ENCODE measurements at places on chromosomes 7 and 10.
A peak's percentile ranks its signal among the peaks of the same experiment; 100 is the strongest.

DNA sequence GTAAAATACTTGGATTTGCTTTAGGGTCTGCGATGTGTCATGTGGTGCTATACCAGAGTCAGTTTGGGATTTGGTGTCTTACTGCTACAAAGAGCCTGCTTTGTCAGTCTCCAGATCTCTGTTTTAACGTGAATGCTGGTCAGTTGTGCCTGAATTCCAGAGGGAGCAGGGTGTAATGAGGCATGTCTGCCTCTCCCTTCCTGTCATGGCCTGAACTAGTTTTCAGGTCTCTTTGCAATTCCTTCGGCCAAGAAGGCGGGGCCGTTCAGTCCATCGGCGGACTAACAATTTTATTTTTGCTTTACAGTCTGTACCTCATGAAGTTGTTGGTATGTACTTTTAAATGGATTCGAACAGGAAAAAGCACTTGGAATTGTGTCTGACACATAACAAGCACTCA lies 465.1 kb upstream of the ADARB2 start:
- no peak for DNase-seq

- no peak for DNase-seq
These were observed 1013.5 kb downstream of the GATA3 start for GRCh38 chr10:9068003-9068402.

DNA sequence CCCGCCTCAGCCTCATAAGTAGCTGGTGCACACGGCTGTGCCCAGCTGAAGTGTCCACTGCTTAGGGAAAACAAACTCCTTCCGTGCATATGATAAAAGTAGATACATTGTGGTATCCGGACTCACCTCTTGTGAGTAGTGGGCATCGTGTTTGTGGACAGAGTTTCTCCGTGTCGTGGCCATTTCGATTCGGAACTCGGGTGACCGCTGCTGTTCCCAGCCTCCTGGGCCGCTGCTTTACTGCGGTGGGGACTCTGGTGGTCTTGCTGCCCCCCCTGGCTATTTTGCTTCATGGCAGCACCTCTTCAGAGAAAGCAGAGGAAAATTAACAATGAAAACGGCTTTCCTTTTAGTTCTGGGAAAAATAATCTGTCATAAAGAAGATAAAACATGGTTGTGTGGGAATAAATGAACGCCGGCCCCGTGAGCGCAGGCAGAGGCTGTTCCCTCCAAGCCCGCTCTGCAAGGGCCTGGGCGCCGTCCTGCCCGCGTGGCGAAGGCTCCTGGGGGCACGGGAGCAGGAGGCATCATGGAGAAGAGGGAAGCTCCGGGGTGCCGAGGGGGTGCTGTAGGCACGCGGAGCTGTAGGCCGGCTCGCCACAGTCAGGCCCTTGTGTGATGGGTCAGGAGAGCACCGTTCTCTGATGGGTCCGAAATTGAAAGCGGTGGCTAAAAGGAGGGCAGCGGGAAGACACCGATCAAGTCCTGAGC lies 107.4 kb downstream of the ACTR3B start:
- DNase-seq: no peak

- no peak for DNase-seq
These were observed 54.3 kb downstream of the SLK start for GRCh38 chr10:104021246-104021645.

DNA sequence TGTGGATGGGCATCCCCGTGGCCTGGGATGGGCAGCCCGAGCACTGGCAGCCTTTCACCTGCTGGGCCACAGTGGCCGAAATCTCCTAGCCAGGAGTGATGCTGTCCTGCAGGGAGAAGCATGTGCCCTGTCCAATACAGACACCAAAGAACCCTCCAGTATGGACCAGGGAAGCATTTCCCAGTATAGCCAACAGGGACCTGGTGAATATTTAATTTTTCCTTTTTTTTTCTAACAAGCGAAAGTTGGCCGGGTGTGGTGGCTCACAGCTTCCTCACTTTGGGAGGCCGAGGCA lies 11.0 kb downstream of the IMPDH1 start:
- no peak for DNase-seq

DNA sequence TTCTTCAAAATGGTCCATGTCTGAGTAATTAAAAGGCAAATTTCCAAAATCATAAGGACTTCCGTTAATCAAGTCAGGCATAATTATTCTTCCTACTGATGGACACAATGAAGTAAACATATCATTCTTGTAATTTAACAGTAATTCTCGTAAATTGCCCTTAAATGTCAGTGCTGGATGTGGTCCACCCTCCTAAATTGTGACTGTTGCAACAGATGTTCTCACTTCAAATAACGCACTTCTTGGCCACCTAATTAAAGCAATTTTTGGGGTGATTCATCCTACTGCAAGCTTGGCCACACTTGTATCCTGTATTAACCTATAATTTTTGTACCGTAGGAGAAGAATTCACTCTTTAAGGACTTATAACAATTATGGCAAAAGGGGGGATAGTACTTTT lies 1.9 kb downstream of the COL1A2 start:
- no peak for DNase-seq

- DNase-seq: no peak
These were observed 3.0 kb downstream of the FAM204A start for GRCh38 chr10:118339111-118339510.

- DNase-seq: no peak
These were observed 97.5 kb downstream of the PFKFB3 start for GRCh38 chr10:6300106-6300783.

DNA sequence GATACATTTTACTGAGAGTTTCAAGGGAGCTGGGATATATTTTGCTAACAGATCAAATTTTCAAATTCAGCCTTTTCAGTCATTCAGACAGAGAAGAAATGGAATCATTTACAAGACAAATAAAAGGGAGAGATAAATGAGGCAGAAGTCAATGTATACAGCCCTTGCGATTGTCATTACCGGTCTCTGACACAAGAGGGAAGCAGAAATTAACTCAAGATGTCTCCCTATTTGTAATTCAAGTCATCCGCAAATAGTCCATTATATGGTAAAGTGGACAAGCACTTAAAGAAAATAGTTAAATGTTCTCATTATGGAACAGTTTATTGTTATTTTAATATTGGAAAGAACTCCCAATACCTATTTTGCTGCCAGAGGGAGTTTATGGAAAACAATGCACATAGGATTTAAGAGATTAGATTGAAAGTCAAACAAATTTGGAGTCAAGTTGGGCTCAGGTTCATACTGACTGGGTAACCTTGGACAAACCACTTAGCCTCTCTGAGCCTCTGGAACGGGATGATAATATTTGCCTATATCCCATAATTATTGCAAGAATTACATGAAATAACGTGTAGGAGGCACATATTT lies 89.3 kb upstream of the PRKCQ start:
- DNase-seq: no peak

DNA sequence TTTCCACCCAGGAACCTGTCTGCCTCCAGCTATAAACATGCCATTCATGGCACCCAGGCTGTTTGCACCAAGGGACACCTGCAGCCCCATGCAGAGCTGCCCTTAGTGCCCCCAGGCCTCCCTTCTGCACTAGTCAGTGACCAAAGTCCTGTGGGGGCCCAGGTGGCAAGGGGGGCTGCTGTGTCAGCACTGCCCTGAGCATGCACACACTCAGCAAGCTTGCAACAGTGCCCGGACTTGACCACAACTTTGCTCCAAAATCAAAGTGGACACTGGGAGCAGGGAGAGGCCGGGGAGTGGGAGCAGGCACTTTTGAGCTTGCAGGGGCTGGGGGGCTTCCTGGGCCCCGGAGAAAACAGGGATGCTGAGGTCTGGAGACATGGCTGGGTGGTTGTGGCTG lies 192.9 kb upstream of the MBL2 start:
- DNase-seq: no peak

- no peak for DNase-seq
These were observed 85.7 kb downstream of the ZNF277 start for GRCh38 chr7:112292162-112292561.

- DNase-seq: no peak
These were observed 26.5 kb upstream of the CC2D2B start for GRCh38 chr10:95881316-95881715.

DNA sequence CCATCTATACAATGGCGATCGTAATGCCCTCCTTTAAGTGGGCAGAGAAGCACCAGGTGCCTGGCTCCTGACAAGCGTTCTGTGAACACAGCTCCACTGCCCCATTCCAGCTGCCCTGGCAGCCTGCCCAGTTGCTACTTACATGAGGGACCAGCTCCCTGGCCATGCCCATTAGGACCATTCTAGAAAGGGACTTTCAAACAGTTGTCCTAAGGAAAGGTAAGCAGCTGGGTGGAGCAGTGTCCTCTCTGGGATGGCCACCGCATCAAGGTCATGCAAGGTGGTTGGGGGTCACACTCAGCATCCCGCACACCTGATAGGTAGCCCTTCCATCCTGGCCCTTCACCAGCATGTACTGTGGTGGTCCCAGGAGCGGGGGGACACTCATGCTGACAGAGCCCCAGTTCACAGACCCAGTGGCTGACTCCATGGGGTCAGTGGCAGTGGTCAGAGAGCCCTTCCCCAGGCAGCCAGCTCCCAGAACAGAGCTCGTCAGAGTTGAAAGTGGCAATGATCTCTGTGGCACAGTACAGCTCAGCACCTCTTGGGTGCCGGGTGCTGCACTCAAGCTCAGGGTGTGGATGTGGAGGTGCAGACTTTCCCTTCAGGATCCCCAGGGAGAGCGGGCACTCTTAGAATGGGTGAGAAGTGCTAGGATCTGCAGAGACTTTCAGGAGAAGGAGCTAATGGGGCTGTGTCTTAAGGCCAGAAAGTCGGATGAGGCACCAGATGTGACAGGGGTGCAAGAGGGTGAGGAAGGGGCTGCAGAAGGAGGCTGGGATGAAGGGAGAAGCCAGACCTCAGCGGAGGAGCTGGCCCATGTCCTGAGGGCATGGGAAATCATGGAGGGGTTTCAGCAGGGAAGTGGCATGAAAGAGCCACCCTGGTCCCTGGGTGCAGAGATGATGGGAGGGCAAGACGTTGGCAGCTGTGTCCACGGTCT lies 10.9 kb downstream of the MMRN2 start:
- DNase-seq: no peak

DNA sequence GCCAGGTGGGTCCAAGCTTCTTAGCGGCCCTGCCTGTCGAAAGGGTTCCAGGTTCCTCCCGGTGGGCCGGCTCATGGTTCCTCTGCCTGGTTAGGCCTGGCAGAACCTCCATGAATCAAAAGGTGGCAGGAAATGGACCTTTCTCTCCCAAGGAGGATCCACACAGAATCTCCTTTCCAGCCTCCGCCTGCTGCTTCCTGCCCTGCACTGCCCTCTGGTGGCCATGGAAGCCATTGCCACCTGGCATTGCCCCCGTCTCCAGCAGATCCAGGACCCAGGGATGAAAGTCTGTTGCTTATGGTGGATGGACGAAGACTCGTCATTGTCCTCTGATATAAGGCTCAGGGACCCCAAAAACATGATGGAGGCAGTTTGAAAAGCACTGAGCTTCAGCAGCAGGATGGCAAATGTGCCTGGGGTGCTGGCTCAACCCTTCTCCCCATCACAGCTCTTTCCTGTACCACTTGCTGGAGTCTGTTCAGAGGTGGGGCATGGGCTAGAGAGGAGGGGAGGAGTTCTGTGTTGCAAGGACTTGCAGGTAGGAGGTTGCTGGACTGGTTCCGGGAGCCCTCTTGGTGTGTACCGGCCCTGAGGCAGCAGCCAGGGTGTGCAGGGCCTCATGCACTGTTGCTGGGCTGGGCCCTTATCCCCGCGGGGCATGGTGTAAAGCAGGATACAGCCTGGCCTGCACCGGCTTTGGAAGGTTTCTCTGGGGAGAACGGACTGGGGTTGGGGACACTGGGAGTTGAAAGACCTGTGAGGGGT lies 11.3 kb upstream of the INMT start:
- DNase-seq: peak; percentile 52

- DNase-seq: no peak
These were observed 24.2 kb upstream of the MACC1 start for GRCh38 chr7:20241194-20241910.

- DNase-seq: no peak
These were observed 1.2 kb downstream of the TSPAN12 start for GRCh38 chr7:120856621-120857352.

DNA sequence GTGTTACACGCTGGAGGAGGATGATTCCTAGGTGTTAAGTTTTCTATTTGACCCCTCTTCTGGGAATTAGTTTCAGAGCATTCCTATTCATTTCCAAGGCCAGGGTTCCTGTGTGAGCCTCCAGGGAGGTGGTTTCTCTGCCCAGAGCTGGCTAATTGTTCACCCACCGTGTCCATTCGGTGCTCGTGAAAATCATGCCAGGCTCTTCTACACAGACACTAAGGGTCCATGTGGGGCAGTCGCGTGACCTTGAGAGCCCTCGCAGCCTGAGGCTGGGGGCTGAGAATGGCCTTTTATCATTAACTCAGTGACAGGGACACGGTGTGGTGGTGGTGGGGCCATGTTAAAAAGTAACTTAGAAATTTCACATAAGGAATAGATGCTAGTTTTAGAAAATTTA lies 83.7 kb downstream of the EMX2 start:
- no peak for DNase-seq

DNA sequence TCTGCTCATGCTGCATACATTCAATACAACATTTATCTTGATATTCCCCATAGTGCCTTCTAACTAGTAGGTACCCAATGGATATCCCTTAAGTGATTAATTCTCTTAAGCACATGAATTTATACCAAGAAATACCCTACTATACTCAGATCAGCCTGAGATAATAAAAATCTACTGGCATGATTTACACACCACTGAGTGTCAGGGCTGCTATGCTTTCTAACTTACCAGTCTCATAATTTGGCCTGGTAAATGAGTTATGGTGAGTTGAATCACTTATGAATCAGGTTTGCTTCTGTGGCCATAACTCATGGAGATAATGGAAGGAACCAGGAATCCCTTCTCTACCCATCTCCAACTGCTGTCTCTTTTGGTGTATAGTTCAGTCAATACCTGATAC lies 122.8 kb downstream of the THSD7A start:
- no peak for DNase-seq

GRCh38 chr10:6255548-6256061 lies 52.9 kb downstream of the PFKFB3 start:
- DNase-seq: no peak

DNA sequence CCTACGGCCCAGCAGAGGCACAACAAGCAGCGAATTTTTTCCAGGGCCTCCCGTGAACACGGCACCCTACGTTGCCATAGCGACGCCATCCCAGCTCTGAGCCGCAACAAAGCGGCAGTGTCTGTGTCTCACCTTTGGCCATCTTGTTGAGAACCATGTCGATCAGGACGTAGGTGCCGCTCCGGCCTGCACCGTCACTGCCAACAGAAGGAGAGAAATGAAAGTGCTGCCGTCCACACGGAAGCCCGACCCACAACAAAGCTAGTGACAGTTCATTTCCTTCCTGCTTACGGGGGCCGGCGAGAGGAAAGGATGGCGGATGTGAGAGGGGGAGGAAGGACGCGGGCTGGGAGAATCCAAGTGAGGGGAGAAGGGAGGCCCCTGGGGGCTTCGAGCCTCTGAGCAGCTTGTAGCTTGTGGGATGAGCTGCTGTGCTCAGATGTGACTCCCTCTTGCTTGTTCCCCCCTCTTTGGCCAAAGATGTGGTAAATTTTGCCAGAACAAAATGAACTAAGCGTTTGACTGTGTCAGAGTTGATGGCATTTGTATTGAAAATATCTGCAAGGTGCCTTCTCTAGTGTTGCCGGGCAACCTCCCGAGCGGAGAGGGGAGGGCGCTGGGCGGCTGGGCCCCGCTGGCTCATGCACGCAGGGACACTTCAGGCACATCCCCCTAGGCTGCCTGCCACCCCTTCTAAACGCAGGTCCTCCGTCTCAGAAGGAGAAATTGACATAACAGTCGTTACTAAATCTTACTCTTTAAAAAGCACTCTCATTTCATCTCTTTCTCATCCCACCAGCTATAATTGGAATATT lies 232.2 kb downstream of the DNAJB6 start:
- no peak for DNase-seq

Data from GOT3 (cell line).